Left lobe of liver (tissue), 2 donors: ENCODE measurements at places on chromosomes 6 and 20. TPM values are rescaled to one million over a fixed set of nuclear protein-coding genes. Genes with fewer than 3 reads are reported as not detected.

The IL20RA gene
- total RNA-seq: 0.60 TPM

The SPDEF gene
- total RNA-seq: 0.15 TPM

The RIMS1 gene
- not detected for total RNA-seq

- DNase-seq: no peak
Measured at GRCh38 chr6:3310051-3310448, 51.3 kb downstream of the PSMG4 start.

DNA sequence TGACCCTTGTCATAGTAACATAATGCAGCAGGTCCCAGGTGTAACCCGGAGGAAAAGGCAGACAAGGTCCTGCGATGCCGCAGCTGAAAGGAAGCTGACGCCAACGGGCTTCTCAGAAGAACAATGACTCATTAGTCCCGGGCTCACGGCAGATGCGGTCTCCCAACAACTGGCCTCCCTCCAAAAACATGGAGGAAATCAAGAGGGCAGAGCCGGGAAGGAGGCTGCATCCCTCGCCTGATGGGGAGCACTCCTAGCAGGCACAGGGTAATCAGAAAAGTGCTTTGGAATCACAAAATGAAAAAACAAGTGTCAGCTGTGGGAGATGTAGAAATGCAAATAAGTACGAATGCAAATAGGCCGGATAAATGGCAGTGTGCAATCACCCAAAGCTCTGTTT is 165.2 kb upstream of the AGPAT4 start:
- no peak for DNase-seq

- no peak for DNase-seq
Measured at GRCh38 chr6:162710419-162710818, 17.1 kb downstream of the PRKN start.

DNA sequence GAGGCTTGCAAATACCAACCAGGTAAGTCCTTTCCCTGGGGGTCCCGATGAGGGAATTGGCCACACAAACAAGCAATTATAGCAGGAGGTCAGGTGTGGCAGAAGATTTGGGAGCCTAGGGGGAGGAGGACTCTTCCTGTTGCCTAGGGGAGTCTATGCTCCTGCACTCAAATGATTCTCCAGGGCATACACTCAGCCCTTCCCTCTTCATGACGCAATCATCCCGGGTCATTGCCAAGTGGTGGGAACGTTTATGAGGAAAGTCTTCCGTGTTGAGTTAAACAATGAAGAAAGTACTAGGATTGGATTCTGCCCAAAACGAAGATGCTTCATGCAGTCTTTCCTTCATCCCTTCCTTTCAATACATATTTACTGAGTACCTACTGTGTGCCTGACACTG is 186.5 kb upstream of the TSHZ2 start:
- no peak for DNase-seq

- DNase-seq: no peak
Measured at GRCh38 chr20:61874421-61875068, 191.1 kb downstream of the TAF4 start.

- DNase-seq: no peak
Measured at GRCh38 chr20:49276161-49276960, 1.5 kb downstream of the ZNFX1 start.

DNA sequence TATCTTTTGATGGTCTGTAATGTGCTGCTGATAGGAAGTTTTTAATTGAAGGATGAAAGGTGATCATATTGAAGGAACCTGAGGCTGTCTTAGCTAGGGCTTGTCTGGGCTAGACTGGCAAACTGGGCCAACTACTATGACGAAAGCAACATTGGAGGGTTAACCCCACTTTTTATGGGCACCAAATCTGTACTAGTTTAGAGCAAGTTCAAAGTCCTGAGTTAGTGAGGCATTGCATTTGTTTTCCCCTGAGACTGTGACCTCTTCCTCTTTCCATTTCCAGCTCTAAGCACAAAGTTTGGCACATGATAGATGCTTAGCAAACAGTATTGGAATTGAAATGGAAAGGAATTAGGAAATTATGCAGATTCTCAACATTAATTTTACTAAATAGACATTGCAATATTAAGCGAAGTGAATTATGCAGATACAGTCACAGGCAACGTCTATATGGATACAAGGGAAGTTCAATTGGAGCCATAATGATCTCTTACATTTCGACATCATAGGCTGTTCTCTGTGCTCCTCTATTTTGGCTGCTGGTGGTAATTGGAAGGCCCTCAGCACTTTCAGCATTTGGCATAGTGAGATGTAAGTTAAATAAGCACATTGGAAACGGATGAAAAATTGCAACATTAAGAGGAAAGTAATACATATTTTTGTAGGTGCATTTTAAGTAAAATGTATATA is 22.2 kb downstream of the CEP57L1 start:
- DNase-seq: peak; percentile 70

- no peak for DNase-seq
Measured at GRCh38 chr6:42449917-42450476, 1.7 kb downstream of the TRERF1 start.

DNA sequence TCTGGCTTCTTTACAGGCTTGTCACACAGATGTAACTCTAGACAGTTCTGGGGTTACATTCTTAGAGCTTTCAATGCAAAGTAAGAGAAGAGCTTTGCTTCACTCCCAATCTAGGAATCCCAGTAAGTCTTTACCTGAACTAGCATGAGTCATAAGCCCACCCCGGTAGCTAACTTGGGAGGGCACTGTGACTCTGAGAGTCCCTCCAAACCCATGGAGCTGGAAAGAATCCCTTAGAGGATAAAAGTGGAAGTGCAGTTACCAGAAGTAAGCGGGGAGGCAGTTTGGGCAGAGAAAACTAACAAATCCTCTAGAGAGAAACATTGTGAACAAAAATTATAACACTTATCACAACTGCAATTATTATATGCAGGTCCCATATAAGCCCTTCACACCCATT is 84.0 kb upstream of the SMLR1 start:
- no peak for DNase-seq
